ENCODE measurements at places on chromosomes 6 and 20. TPM values are rescaled to one million over a fixed set of nuclear protein-coding genes. Genes with fewer than 3 reads are reported as not detected.

GRCh38 chr20:35280523-35280922 lies 2.6 kb upstream of the MMP24OS start:
- DNase-seq, result no peak

GRCh38 chr20:40547483-40548091 lies 141.4 kb downstream of the MAFB start:
- DNase-seq, result no peak

The CST1 gene
- not detected for polyA plus RNA-seq

- no peak for DNase-seq
These were observed 296.1 kb upstream of the FOXQ1 start for GRCh38 chr6:1015825-1016224.

- DNase-seq, result peak; percentile 82
These were observed 61.7 kb downstream of the PYGB start for GRCh38 chr20:25309395-25310267.

The BTN2A1 gene
- polyA plus RNA-seq, result 28.6 TPM

The SNAP91 gene
- 0.64 TPM for polyA plus RNA-seq

- no peak for DNase-seq
These were observed 70.1 kb downstream of the TRMT11 start for GRCh38 chr6:126056355-126057004.

Measured in SK-N-SH (cell line).